ENCODE measurements at places on chromosomes 12 and 14.

- no peak for DNase-seq
Measured at GRCh38 chr14:79090641-79091180, 920.5 kb downstream of the NRXN3 start.

- no peak for DNase-seq
Measured at GRCh38 chr12:5904441-5904840, 40.6 kb downstream of the ANO2 start.

DNA sequence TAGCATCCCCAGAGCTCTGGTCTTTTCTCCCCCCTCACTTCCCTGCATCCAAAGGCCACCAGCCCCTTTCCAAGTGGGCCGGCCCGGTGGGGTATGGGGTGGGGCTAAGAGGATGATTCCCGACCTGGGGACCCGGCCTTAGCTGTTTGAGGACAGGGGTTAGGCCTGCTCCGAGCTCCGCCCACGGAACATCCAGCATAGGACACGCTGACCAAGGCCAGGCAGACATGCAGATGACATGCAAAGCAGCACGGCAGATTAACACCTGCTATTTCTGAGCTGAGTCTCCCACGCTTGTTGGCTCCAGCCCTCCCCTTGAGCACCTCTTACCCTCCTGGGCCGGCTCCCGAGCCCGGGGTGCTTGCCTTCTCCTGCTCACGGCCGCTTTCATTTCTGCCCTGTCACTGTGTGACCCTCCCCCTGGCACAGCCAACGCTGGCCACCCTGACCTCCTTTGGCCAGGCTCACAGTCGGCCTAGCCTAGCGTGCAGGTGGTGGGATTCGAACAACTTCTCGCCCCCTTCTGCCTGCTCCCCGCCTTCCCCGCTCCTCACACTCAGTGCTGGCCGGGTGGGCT, 40.2 kb downstream of the TEAD4 start:
- DNase-seq, result no peak

DNA sequence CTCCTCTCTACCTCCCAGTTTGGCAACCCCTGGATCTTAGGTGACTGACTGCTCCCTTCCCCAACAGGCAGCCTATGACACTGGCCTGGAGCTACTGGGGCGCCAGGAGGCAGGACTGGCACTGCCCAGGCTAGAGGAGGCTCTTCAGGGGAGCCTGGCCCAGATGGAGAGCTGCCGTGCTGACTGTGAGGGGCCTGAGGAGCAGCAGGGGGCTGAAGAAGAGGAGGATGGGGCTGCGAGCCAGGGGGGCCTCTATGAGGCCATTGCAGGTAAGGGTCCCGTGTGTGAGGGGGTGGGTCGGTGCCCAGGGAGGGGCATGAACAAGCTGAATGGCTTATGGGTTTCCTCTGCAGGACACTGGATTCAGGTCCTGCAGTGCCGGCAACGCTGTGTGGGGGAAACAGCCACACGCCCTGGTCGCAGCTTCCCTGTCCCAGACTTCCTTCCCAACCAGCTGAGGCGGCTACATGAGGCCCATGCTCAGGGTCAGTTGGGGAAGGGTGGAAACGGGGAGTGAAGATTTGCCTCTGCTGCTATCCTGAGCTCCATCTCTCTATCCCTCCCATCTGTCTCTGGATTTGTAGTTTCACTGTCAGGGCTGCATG, 2.2 kb downstream of the P3H3 start:
- no peak for DNase-seq

DNA sequence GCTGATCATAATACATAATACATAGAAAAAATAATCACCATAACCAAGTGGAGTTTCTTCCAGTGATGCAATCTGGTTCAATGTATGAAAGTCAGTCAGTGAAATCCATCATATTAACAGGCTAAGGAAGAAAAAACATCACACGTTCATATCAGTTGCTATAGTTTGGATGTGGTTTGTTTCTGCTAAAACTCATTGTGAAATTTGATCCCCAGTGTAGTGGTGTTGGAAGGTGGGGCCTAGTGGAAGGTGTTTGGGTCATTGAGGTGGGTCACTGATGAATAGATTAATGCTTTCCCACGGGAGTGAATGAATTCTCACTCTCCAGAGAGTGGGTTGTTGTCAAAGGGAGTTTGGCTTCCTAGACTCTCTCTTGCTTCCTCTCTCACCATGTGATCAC, 84.6 kb upstream of the PTGDR start:
- no peak for DNase-seq

- no peak for DNase-seq
Measured at GRCh38 chr14:68718023-68718990, 74.6 kb downstream of the ZFP36L1 start.

DNA sequence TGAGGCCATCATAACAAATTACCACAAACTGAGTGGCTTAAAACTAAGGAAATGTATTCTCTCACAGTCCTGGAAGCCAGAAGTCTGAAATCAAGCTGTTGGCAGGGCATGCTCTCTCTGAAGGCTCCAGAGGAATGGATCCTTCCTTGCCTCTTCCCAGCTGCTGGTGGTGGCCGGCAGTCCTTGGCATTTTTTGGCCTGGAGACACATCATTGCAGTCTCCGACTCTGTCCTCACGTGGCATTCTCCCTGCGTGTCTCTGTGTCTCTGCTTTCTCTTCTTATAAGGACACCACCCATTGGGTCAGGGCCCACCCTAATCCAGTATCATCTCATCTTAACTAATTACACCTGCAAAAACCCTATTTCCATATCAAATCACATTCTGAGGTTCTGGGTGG, 206.1 kb downstream of the SLC41A2 start:
- no peak for DNase-seq

- no peak for DNase-seq
Measured at GRCh38 chr14:58789736-58790135, 152.0 kb downstream of the DACT1 start.

- no peak for DNase-seq
Measured at GRCh38 chr12:115528466-115528865, 749.0 kb downstream of the MED13L start.
